ENCODE measurements at places on chromosomes 16 and 17.

DNA sequence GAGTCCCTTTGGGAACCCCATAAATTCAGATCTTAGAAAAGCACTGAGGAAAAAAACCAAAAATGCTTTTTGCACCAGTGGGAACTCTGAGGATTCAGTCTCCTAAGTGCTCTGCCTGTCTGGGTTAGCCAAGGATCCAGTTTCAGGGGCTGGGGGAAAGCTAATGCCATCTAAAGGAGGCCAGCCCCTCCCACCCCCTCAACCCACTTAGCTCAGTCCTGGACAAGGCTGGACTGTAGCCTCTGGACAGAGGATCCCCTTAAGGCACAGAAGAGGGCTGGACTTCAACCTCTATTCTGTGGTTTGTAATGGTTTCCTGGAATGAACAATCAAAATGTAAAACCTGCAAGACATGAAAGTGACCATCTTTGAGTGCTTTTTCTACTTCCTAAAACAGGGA, 356.1 kb upstream of the ZFHX3 start:
- DNase-seq: no peak

GRCh38 chr17:67639555-67639954, 78.2 kb upstream of the NOL11 start:
- no peak for DNase-seq

DNA sequence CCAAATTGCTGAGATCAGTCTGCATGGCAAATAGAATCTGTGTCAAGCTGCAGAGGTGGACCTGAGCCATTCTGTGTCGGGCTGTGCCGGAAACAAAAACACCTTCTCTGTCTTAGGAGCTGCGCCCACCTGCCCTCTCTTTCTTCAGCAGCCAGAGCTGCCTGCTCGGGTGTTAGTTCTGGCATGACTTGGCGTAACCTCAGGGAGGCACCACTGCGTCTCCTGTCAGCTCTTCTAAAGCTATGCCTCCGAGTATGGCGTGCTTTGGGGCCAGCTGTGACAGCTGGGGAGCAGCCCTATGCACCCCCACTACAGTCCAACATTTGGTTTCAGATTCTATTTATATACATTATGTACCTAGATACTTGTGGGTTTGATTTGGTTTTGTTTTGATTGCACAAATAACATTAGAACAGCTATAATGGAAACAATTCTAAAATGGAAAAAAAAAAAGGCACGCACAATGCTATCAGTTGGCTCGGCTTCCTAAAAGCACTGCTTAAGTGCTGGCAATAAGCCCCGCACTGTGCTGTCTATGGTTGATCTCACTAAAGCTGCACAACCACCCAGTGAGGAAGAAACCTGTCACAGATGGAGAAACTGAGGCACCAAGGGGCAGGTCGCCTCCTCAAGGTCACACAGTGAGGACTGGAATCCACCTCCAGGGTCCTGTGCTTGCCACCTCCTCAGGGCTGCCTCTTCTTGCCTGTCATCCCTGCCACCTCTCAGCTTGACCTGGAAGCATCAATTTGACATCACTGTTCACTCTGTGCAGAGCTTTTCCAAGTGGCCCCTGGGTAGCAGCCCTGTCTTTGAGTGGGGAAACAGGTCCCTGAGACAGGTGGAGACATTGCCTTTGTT, 18.7 kb upstream of the ADGRG1 start:
- no peak for DNase-seq

DNA sequence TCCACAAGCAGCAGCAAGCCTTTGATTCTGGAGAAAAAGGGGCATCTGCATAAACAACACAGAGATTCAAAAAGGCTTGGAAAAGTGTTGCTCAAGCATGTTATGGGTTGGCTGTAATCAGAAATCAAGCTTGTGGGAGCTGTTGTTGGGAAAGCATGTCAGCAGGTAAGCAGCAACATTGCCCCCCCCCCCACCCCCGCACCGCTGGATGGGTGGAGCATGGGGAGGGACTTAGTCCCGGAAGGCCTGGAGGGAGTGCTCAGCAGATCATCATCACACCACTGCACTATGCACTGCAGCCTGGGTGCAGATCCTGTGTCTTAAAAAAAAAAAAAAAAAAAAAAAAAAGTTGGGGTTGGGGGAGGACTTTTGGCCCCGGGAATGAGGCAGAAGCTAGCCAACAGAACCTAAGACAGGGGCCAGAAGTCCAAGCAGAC, 16.8 kb upstream of the AKAP1 start:
- no peak for DNase-seq

DNA sequence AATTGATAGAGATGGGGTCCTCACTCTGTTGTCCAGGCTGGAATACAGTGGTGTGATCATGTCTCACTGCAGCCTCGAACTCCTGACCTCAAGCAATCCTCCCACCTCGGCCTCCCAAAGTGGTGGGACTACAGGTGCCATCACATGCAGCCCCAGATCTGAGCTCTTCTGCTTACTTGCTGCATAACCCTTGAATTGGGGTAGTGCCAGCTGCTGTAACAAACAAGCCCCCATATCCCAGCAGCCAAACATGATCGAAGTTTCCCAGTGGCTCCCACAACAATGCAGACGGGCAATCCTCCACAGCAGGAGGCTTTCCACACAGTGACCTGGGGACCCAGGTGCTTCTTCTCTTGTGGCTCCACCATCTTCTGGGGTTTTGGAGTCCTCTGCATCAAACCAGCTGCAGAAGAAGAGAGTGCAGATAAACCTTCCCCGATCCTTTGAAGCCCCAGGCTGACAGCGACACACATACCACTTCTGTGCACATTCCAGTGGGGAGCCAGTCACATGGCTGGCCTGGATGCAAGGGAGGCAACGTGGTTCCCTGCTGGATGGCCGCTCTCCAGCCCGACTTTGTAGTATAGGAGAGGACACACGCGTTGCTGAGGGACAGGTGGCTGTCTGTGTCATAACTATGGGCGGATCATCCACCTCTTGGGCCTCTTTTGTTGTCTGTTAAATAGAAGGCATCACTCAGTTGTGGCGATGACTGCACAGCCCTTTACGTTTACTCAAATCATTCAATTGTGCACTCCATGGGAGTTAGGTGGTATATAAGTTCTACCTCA, 16.7 kb downstream of the SBK1 start:
- no peak for DNase-seq
